Stimulated activated naive CD8-positive, alpha-beta T cell treated with anti-CD3 and anti-CD28 coated beads, Interleukin-15, Interleukin-2, amounts not matched to agents 100 U/mL and 50 U/mL, for 24 hours (primary cell): ENCODE measurements at places on chromosomes 7 and 10.

- no peak for DNase-seq
Observed at GRCh38 chr10:7457478-7458316, 46.9 kb upstream of the SFMBT2 start.

DNA sequence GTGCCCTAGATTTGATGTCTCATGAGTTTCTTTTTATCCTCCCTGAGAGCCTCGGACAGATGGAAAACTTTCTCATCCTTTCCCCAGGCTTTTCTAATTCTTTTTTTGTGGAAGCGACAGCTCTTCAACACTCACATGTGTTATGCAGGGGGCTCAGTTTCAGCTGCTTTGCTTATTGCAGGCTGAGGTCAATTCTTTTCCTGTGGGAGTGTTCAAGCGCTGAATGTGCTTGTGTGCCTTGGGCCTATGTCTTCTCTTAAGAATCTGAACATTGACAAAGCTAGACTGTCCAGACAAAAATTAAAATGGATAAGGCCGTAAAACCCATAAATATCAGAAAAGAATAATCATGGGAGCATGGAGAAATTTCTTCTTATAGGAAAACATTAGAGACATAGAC is 125.2 kb upstream of the STEAP4 start:
- DNase-seq: no peak

DNA sequence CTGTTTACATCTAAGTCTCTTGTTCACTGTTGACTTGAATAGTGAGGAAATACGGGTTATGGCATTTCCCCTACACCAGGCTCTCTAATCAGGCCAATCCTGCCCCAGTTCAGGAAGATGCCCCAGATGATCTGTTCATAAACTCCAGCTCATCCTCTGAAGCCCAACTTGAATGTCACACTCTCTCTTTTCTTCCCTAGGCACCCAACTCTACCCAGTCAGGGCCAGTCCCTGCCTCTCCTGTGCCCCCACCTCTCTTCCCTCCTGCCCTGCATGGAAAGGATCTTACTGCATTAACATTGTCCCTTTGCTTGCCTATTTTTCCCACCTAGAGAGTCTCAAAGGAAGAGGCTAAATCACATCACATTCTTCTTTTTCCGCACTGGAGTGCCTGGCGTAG is 10.6 kb upstream of the TRPV6 start:
- DNase-seq: no peak

GRCh38 chr10:51606825-51607462 is 92.5 kb downstream of the CSTF2T start:
- no peak for DNase-seq

DNA sequence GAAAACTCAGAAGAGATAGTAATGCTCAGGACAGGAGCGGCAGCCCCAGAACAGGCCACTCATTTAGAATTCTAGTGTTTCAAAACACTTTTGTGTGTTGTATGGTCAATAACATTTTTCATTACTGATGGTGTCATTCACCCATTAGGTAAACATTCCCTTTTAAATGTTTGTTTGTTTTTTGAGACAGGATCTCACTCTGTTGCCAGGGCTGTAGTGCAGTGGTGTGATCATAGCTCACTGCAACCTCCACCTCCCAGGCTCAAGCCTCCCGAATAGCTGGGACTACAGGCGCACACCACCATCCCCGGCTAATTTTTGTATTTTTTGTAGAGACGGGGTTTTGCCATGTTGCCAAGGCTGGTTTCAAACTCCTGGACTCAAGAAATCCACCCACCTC is 65.9 kb upstream of the CAPZA2 start:
- no peak for DNase-seq

DNA sequence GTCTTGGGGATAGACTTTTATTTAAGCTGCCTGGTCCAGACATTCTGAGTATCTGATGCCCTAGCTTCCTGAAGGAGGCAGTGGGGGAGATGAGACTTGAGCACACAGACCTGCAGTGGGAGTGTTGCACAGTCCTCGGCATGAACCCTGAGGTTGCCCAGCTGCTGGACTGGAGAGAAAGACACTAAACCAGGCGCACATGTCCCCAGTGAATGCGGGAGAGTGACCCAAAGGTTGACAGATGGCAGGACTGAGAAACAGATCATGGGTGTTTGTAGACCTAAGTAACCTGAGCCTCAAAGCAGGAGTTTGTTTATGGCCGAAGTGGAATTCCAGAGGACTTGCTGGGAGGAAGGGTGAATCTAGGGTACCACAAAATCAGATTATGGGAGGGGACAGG is 15.7 kb upstream of the MSRB2 start:
- DNase-seq: no peak

DNA sequence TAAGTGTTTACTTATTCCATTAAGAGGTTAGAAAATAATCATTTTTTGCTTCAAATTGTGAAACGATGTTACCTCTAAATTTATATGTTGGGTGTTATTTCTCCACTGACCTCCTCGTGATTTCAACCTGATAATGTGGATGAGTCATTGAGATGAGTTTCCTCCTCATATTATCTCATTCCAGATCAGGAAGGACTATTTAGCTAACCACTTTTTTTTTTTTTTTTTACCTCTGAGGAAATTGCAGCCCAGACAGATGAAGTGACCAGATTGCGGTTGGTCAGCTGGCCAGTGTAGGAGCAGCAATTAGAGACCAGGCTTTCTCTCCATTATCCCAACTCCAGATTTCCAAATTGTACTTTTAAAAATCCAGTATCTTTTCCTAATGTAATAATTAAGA is 248.7 kb downstream of the FZD1 start:
- DNase-seq: no peak

- no peak for DNase-seq
Observed at GRCh38 chr7:147824671-147825070, 765.9 kb upstream of the C7orf33 start.

DNA sequence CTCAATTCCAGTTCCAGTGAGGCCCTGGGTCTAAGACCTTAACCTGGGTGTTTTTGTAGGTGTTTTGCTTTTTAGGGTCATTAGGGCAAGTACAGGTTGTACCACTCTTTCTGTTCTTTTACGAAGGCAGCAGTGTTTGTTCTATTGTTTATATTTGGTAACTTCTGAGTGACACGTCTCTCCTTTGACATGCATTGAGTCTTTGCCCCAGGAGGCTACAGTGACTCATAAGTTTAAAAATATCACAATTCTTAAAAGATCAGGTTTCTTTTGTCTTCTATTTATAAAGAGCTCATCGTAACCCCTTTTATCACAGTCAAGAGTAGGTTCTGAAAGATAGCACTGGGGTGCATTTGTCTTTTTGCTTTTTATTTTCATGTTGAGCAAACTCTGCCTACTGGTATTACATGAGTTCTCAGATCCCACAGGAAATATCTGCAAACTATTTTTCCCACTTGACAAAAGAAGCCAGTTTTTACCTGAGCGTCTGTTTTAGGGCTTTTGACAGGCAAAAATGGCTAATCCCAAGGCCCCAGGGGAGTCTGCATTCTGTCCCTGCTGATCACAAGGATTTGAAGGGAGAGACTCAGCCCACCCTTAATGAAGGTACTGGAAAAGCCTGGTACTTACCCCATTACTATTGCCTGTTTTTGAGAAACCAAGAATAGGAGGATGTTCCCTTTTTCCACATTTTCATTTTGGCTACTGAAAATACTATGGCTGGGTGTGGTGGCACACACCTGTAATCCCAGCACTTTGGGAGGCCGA is 7.9 kb downstream of the NUDT13 start:
- no peak for DNase-seq

- DNase-seq: no peak
Observed at GRCh38 chr7:36852931-36853330, 128.6 kb upstream of the AOAH start.

DNA sequence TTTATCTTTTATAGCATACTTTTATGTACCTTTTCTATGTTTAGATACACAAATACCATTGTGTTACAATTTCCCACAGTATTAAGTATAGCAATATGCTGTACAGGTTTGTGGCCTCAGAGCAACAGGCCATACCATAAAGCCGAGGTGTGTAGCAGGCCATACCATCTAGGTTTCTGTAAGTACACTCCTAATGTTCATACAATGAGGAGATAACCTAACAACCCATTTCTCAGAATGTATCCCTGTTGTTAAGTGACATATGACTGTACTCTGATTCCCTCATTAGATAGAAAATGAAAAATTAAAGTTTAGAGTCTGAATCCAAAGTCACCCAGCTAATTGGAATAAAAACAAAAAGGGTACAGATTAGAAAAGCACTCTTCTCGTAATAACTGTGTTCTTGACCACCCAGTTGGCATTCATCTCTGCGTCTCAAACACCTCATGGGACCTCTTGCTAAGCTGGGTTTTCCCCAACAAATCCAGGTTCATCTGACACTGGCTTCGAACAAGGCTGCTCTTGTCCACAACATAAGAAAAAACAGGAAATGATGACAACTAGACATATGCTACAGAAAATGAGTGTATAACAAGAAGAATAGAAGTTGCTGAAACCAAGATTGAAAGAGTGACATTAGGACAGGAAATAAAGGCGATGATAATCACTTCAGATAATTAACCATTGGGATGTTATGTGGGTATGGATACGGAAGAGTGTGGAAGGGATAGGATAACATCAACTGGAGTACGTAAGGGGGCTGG is 1.4 kb downstream of the NDUFB8 start:
- no peak for DNase-seq

- no peak for DNase-seq
Observed at GRCh38 chr10:112275512-112276245, 7.5 kb upstream of the TECTB start.

DNA sequence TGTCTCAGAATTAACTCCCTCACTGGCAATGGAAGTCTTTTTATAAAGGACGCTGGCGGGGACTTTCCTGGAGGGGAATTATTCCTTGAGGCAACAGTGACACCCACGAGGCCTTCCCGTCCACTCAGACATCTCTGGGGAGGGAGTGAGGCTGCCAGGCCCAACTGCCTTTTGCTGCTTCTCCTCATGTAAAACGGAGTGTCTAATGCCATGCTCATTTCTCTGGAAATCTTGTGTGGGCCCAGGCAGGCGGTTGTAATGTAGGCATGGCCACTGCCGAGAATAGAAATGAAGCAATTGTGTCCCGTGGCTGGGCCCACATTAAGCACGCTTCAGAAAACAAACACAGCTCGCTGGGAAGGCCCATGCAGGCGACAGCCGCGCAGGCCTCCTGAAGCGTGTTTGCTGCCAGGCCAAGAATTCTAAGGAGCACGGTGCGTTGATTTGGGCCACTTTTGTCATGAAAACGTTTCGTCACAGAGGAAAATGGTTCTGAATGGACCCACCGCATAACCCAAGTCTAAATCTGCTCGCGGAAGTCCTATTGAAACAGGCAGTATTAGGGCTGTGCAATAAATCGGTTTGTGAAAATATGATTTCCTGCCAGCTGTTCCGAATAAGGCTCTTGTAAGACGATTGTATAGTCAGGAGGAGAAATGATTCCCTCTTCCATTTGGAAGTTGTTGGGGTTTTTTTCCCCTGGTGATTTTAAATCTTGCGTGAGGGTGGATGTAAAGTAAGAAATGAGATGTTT is 104.2 kb upstream of the CHST15 start:
- no peak for DNase-seq

DNA sequence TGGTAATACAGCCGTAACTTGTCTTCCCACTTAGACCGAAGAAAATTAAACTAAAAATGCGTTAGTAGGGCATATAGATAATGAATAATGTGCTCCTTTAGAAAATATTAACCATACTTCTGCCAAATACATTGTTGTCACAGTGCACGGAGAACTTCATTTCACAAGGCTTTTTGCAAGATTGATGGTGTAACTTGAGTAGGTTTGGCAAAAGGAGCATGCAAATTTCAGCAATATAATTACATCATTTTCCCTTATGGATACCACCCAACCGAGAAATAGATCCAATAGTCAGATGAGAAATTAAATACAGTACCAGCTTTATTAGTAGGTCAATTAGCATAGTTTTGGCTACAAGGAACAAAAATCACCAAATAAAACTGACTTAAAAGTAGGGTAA is 792.6 kb upstream of the C7orf33 start:
- no peak for DNase-seq

DNA sequence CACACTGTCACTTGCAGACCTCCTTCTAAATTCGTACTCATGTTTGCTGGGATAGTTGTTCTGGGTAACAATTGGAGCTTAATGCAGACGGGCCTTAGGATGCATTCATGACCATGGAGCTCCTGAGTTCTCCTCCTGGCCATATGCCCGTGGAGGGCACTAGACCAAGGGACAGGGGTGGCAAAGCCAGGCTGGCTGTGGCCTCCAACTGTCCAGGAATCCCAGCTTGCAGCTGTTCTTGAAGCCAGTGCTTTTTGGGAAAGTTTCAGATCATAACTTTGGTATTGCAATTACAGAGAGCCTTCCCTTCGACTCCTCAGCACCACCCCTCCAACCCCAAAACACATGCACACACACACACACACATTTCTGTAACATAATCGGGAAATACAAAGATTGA is 30.6 kb downstream of the ANTXRL start:
- DNase-seq: no peak

- no peak for DNase-seq
Observed at GRCh38 chr7:55127622-55128081, 108.8 kb downstream of the EGFR start.

GRCh38 chr10:59991661-59992060 is 85.3 kb upstream of the CCDC6 start:
- DNase-seq: peak; percentile 6

- DNase-seq: peak; percentile 64
Observed at GRCh38 chr10:73159038-73159648, 8.7 kb downstream of the ECD start.

- no peak for DNase-seq
Observed at GRCh38 chr10:1858547-1858946, 121.2 kb upstream of the ADARB2 start.

GRCh38 chr7:32289651-32290414 is 200.3 kb downstream of the LSM5 start:
- no peak for DNase-seq

DNA sequence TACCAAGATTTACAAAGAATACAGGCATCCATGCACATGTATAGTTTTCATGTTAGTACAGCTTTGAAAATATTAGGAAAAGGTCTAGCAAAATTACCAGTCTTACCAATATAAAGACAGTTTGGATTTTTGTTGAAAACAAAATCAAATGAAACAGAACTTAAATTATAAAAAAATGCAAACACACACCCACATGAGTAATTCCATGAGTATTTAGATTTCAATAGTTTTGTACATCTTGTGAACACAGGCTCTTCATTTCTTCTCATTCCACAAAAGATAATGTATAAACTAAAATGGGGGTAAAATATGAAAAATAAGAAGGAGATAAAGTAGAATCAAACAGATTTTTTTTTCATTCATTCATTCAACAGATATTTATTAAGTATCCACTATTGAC is 682.2 kb upstream of the ANKRD30A start:
- DNase-seq: no peak

- no peak for DNase-seq
Observed at GRCh38 chr7:12623885-12624498, 53.5 kb downstream of the SCIN start.

DNA sequence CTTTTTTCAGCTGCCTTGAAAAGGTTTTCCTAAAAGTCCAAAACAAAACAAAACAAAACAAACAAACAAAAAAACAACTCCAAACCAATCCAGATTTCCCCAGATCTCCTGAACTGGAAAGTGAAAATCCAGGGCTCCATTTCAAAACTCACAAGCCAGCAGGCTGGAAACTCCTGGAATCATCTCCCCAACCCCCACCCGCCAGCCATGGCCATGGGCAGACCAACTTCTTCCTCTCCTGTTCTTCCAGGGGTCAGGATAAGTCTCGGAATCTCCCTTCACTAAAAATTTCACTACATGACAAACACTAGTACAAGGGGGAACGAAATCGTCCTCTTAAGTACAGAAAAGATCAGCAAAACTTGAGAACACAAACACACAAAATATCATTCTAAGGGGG is 40.4 kb downstream of the GNA12 start:
- DNase-seq: no peak
